ENCODE measurements at places on chromosomes 6 and 20. TPM values are rescaled to one million over a fixed set of nuclear protein-coding genes. Genes with fewer than 3 reads are reported as not detected.

The TMEM244 gene
- not detected for total RNA-seq

The PLG gene
- total RNA-seq, result not detected

The SYTL3 gene
- total RNA-seq, result 0.58 TPM

The C20orf204 gene
- 0.12 TPM for total RNA-seq

The GLP1R gene
- total RNA-seq, result not detected

The HTR1B gene
- 0.12 TPM for total RNA-seq

The ABHD16B gene
- total RNA-seq, result not detected
